ENCODE measurements at places on chromosomes 4 and X.

DNA sequence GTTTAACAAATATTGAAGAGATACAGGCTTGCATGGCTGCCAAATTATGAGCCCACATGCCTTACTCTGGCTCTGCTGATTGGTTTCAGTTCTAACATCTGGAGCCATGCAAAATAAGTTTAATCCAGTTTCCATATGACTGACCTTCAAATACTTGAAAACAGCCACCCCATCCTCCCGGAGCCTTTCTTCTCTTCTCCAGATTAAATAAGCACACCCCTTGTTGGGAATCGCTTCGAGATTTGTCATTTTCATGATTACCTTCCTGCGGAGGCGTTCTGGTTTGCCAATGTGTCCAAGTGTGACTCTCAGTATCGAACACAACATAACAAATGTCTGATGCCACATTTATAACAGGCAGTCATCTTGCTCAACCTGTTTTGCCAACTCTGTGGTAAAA, 101.6 kb upstream of the JADE1 start:
- DNase-seq = no peak

DNA sequence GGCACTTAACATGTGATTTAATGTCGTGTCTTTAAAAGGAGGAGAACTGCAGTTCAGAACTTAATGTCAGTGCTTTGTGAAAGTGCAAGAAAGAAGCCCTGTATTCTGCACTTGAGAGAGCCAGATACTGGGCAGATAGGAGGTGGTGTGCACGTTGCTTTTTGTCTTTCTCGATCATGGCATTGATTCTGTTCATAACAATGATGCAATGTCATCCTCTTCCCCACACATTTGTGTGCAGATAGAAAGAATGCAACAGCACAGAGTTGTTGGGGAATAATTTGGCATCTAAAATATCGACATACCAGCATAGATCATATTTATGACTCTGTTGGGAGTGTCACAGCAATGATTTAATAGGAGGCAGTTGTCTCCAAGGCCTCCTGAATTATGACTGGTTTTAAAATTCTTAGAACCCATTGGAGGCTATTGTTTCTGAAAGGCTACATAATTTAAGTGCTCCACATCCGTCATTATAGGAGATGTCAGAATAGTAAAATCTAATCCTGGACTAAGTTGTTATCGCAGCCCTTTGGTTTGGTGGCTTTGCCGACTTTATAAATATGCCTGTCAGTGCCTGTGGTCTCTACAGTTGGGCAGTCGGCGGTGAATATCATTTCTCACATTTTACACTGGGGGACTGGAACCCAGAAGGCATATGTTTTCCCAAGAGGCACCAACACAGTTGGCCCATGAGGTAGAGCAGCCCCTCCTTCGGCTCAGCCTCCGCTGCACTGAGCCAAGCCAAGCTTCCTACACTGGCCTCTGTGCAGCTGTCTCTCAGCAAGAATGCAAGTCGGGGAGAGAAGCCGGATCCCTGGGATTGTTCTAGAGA, 124.9 kb downstream of the PTTG2 start:
- DNase-seq = no peak

GRCh38 chr4:168636040-168636439, 139.2 kb downstream of the PALLD start:
- DNase-seq = no peak

GRCh38 chrX:8939322-8939721, 94.6 kb downstream of the FAM9B start:
- no peak for DNase-seq

All from bone marrow (tissue), 2 donors.